ENCODE measurements at places on chromosomes 2 and 18.

- no peak for DNase-seq
Observed at GRCh38 chr18:36323421-36323820, 25.9 kb downstream of the FHOD3 start.

- peak; percentile 37 for DNase-seq
Observed at GRCh38 chr2:103656558-103656957, 894.7 kb downstream of the TMEM182 start.

DNA sequence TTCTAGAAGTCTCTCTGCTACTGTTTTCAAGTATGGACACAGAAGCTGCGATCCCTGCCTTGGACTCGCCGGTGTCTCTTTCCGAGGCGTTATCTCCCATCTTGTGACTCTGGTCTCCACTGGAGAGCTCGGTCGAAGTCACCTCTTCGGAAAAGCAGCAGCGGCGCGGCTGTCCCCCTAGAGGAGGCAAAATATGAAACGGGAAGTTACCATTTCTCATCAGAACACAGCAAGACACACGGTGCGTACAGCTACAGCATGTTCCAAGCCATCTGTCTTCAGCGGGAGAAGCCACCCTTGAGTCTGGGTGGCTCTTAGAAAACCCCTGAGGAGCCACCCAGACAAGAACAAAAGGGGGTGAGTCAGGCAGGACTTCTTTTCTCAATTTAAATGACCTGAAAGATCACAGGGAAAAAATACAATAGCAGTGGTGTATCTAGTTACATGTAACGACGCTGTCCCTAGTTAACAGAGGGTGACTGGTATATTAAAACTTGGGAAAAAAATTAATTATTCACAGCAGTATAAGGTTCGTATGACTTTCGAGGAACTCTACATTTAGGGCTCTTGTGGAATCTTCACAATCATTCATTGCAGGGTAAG is 114.8 kb downstream of the ZNF516 start:
- no peak for DNase-seq

GRCh38 chr2:224517963-224518362 is 67.2 kb downstream of the CUL3 start:
- DNase-seq = no peak

GRCh38 chr18:74996996-74997395 is 211.9 kb downstream of the PTGR3 start:
- no peak for DNase-seq

- no peak for DNase-seq
Observed at GRCh38 chr2:202418511-202418910, 42.4 kb downstream of the BMPR2 start.

GRCh38 chr18:60024857-60025256 is 125.1 kb downstream of the PMAIP1 start:
- no peak for DNase-seq

GRCh38 chr2:232058063-232058877 is 96.8 kb downstream of the DIS3L2 start:
- no peak for DNase-seq

GRCh38 chr18:51151568-51152511 is 45.6 kb downstream of the MEX3C start:
- DNase-seq = no peak

GRCh38 chr18:54086863-54087262 is 137.6 kb downstream of the MBD2 start:
- no peak for DNase-seq

DNA sequence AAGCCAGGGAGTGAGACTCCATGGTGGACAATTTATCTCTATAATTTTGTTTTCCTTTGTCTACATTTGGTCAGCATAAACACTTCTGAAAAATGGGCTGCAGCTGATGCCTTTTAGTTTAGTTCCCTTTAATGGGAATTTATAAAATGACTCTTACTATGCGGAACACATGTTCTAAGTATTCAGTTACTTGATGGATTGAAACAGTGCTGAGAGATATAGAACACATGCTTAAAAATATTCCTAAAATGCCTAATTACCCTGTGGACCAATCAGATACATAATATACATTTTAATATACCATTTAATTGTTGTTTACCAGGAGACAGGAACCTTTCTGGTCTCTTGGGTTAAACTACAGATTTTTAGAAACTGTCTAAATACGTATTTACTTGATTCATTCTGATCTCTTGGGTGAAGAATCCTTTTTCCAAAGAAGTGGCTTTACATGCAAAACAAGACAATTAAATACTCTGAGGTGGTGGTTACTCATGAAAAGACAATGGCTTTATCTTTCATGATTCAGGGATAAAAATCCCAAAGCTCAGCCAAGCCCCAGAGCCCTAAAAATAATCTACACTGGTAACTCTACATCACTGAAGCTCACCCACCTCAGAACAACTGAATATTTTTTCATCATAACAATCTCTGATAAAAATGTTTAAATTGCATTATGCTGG is 128.1 kb upstream of the SERTAD2 start:
- no peak for DNase-seq

GRCh38 chr2:208033701-208034502 is 8.6 kb upstream of the PLEKHM3 start:
- DNase-seq = peak; percentile 59

Data from RKO (cell line).